ENCODE measurements at places on chromosomes 1 and 21.

- no peak for DNase-seq
Measured at GRCh38 chr1:185448591-185449186, 131.6 kb upstream of the IVNS1ABP start.

GRCh38 chr1:13753636-13754402 lies 53.8 kb downstream of the PRDM2 start:
- no peak for DNase-seq

GRCh38 chr1:166166329-166166697 lies 488 bp downstream of the FAM78B start:
- no peak for DNase-seq

DNA sequence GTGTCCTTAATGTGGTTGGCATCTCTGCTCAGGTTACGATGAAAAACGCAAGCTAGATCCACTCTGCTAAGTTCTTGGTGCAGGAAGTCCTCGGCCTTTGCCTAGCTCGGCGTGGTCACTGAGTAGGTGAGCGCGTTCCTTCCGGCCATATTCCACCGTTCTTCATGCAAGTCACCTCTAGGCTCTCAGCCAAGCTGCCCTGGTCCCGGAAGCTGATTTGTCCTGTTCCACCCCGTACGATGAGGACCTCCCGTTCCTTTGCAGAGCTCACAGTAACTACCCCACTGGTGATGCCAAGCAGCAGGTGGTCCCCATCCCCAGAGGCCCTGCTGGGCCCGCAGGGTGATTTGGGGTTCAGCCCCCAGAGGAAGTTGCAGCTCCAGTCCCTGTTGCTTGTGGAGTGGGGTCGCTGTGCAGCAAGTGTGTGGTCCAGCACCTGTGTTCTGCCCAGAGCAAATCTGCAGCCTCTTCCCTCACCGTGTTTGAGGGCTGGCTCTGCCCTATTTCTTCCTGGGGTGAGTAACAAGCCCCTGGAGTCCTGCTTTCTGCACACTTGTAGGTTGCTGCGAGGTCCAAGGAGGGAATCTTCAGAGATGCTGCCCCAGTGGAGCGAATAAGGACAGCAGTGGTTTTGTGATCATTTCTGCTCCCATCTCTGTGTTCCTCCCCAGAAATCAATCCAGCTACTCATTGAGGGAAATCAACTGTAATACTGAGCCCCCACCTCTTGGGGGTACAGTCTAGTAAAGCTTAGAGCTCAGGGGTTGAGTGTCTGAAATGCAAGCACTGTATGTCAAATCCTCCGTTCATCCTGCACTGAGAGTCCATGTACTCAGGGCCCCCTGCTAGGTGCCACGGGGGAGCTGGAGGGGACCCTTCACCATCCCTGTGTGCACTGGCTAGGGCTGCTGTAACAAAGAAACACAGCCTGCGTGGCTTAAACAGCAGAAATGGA lies 2.3 kb downstream of the UMODL1 start:
- no peak for DNase-seq

- DNase-seq = no peak
Measured at GRCh38 chr1:224380003-224380402, 23.3 kb downstream of the CNIH4 start.

DNA sequence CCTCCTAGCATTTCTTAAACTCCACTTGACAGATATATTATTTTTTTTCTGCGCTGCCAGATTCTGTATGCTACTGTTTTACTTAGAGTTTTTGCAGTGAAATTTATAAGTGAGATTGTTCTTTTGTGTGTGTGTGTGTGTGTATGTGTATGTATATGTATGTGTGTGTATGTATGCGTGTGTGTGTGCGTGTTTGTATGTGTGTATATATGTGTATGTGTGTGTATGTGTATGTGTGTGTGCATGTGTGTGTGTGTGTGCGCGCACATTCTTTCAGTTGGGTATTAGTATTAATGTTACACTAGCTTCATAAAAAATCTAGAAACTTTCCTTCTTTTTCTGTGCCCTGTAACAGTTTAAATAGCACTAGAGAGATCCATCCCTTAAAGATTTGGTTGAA lies 152.6 kb upstream of the CSF3R start:
- DNase-seq = no peak

GRCh38 chr1:209513226-209513625 lies 70.3 kb upstream of the CAMK1G start:
- peak; percentile 70 for DNase-seq

DNA sequence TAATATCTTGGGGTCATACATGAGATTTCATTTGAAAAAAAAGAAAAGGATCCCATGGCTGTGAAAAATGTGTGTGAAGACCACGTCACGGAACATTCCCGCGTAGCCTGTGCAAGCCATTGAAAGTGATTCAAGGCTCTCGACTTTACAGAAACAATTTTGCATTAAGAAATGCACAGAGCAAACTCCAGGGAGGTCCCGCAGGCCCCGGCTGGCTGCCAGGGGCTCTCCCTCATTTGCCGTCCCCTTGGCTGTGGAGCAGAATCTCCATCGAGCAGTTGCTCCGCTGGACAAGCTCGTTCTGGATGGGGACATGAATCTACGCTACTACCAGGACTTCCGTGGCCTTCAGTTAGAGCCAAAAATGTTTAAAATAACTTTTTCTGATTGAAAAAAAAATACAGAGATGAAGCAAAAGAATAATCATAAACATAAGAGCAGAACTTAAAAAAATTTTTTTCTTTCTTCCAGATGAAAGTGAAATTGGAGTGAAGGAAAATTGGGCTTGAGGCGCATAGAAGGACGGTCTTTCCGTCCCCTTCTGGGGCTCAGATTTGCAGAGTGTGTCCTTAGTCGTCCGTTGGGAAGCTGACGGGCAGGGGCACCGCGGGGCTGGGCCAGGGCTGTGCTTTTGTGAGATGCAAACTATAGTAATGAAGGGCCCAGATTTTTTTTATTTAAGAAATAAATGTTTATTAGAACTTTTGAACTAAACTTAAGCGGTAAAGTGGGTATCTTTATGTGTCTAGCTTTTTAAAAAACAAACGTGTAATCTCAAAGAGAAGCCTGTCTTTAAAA lies 68.1 kb upstream of the ARHGEF16 start:
- DNase-seq = no peak

- no peak for DNase-seq
Measured at GRCh38 chr1:84363019-84363418, 35.3 kb upstream of the DNASE2B start.

- DNase-seq = no peak
Measured at GRCh38 chr1:182087719-182088350, 26.3 kb upstream of the ZNF648 start.

- DNase-seq = no peak
Measured at GRCh38 chr1:41315871-41316270, 45.4 kb upstream of the FOXO6 start.

- DNase-seq = peak; percentile 89
Measured at GRCh38 chr1:23528250-23528978, 2.6 kb downstream of the E2F2 start.

- DNase-seq = no peak
Measured at GRCh38 chr1:109928591-109929111, 18.0 kb downstream of the CSF1 start.

- no peak for DNase-seq
Measured at GRCh38 chr1:52792036-52792435, 50.5 kb upstream of the ZYG11A start.

GRCh38 chr1:9349331-9349851 lies 56.7 kb downstream of the SPSB1 start:
- no peak for DNase-seq

GRCh38 chr1:153527023-153527682 lies 8.6 kb downstream of the S100A6 start:
- no peak for DNase-seq

GRCh38 chr1:36537991-36538390 lies 55.3 kb upstream of the CSF3R start:
- no peak for DNase-seq

GRCh38 chr1:235047331-235047871 lies 81.2 kb downstream of the TOMM20 start:
- DNase-seq = no peak

DNA sequence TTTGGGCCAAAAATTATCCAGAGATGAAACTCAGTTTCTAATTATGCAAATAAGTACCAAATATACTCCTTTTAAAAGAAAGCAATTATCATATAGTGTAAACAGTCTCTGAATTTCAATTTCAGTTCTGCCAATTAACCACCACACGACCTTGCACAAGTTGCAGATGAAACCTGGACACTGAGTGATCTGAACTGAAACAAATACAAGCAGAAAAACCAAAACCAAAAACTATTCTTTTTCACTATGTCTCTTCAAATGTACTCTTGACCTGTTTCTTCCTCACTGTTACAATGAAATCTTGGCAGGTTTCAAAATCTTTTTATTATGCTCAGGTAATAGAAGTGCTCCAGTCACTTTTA lies 79.2 kb downstream of the TYW3 start:
- DNase-seq = no peak

- no peak for DNase-seq
Measured at GRCh38 chr1:38527373-38527966, 332.1 kb downstream of the RRAGC start.

DNA sequence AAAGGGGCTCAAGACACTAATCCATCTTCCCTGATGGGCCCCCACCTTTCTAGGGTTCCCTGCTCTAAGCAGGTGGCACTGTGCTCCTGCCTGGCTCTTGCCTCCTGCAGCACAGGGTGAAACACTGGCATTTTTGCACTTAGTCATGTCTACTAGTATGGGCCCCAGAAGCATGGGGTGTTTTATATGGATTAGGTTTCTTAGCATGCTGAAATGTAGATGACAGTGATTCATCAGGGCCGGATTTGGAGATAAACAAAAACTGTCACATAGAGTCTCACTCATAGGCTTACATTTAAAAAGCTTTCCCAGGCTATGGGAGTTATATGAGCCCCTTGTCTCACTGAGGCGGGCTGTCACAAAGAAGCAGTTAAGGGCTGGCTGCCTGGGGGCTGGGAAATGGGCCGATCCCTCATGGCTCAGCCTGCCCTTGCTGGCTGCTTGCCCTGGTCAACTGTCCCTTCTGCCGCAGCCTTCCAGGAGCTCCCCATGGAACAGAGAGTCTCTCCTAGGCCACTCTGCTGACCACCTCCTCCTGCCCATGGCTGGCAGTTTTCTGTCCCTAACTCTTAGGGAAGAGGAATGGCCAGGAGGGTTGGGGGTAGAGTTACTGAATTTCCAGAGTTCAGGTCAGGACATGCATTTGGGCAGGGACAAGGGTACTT lies 6.5 kb downstream of the GALNT2 start:
- no peak for DNase-seq

- no peak for DNase-seq
Measured at GRCh38 chr1:8078176-8078671, 52.1 kb upstream of the ERRFI1 start.

GRCh38 chr1:53311702-53312305 lies 16.1 kb downstream of the LRP8 start:
- DNase-seq = no peak

DNA sequence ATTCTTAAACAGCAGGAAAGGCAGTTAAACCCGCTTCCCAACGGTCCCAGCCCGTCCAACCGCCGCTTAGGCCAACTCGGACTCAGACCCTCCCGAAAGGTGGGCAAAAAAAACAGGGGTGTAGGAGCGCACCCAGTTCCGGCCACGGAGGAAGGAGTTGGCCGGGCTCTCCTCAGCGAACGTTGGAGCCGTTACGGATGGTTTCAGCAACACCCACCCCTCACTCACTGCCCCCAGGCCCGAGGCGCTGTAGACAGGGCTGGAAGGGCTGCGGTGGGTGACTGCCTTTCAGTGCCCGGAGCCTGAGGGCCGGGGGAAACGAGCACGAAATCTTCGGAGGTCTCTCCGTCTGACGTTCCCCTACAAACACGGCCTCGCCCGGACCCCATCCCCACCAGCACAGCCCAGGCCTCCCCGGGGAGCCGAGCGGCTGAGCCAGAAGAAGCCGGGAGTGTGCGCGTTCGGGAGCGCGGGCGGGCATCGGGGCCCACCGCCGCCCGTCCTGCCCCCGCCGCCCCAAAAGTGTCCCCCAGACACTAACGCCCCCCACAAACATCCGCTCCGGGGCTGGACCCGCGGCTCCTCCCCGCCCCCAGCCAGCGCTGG lies 1.3 kb downstream of the KDM5B start:
- DNase-seq = peak; percentile 24

- DNase-seq = no peak
Measured at GRCh38 chr1:246138781-246139180, 368.3 kb downstream of the SMYD3 start.

GRCh38 chr1:109398343-109399225 lies 866 bp upstream of the SORT1 start:
- DNase-seq = no peak

DNA sequence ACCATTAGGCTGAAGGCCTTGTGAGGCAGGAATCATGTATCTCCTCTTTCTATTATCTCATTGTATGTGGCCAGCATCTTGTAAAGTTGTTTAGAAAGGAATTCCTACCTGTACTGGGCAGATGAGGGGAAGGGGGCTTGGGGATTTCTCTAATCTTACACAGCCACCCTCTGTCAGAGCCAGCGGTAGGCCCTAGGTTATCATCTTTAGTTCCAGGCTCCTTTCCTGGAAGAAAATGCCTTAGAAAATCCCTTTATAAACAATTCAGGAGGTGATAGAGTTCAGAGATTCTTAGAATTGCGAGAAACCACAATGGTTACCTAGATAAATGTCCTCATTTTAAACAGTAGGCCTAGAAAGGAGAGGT lies 35.2 kb downstream of the DPT start:
- DNase-seq = no peak

- no peak for DNase-seq
Measured at GRCh38 chr1:248521856-248522255, 14.0 kb downstream of the OR2G6 start.

DNA sequence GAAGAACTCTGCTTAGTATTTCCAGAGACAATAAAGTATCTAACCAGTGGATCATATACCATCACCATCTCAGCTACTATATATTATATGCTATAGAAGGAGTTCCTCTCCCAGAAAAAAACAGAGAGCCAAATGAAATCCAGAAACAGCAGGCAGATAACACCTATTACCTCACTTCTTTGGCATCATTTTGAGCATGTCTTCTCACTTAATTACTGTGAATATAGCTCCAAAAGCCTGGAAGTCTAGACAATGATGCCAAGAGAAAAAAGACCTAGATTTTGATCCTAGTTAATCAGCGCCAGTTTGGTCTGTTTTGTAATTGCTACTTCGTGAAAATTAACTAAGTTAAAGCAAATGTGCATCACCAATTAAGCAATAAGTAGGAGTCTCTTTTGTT lies 131.3 kb downstream of the EIF4G3 start:
- no peak for DNase-seq

- no peak for DNase-seq
Measured at GRCh38 chr1:94679332-94680038, 137.9 kb upstream of the F3 start.

DNA sequence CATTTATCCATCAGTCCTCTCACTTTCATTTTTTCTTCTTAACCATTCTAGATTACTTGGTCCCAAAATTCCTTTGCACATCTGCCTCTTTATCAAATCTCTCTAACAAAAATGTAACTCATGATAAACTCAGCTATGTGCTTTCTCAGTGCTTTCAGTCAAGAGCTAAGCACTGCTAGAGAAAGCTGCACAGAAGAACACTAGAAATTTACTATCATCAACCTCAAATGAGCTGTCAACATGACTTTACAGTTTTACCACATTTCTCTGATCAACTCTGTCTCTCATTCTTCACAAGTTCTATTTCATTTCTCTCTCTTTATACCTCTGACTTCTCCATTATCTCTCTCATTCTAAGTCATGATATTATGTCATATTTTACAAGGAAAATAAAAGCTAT lies 54.2 kb upstream of the PRKACB start:
- DNase-seq = no peak

GRCh38 chr1:229699613-229700267 lies 73.7 kb downstream of the URB2 start:
- no peak for DNase-seq

Measured in NCI-H2081 (cell line).